Left kidney (tissue), 8 donors: ENCODE measurements at places on chromosomes 11 and 22. TPM values are rescaled to one million over a fixed set of nuclear protein-coding genes. Genes with fewer than 3 reads are reported as not detected.

The UBE2L3 gene
- polyA plus RNA-seq, result 53.8 TPM

- no peak for DNase-seq
These were observed 719.8 kb upstream of the LRRC4C start for GRCh38 chr11:42179216-42179615.

The LMNTD2 gene
- 2.5 TPM for polyA plus RNA-seq

The SPDYC gene
- not detected for polyA plus RNA-seq

GRCh38 chr11:62985041-62985750 is 429 bp upstream of the SLC22A6 start:
- no peak for DNase-seq

The TBX10 gene
- not detected for polyA plus RNA-seq

The PLAAT2 gene
- polyA plus RNA-seq, result 0.88 TPM

DNA sequence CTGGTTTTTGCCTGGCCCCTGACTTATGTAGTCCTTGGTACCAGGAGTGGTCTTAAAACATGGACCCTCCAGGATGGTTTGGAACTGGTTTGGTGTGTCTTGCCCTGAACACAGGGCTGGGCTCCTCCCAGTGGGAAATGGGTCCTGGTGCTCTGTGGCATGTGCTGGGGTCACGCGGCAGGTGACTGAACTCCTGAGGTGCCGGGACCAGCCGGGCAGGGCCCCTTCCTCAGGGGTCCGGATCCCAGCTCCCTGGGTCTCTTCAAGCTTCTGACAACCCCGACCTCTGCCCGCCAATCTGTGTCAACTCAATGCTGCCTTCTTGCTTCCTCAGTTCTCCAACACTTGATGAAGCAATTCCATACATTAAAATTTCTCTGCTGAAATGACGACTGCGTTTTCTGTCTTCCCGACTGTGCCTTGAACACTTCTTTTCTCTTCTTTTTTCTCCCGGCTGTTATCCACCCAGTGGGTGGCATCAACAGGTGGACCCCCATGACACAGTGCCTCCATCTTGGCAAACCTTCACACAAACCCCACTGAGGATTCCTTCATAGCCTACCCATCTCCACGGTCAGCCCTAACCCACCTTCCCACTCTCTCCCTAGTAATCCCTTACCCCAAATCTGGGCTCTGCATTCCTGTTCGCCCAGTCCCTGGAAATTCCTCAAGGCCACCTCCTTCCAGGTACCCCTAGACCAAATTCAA is 4.4 kb downstream of the IFT27 start:
- DNase-seq, result no peak

The CNTF gene
- 2.0 TPM for polyA plus RNA-seq

GRCh38 chr11:82909015-82909640 is 7.6 kb downstream of the DDIAS start:
- no peak for DNase-seq

- no peak for DNase-seq
These were observed 6.5 kb downstream of the ZFTA start for GRCh38 chr11:63761931-63762653.

DNA sequence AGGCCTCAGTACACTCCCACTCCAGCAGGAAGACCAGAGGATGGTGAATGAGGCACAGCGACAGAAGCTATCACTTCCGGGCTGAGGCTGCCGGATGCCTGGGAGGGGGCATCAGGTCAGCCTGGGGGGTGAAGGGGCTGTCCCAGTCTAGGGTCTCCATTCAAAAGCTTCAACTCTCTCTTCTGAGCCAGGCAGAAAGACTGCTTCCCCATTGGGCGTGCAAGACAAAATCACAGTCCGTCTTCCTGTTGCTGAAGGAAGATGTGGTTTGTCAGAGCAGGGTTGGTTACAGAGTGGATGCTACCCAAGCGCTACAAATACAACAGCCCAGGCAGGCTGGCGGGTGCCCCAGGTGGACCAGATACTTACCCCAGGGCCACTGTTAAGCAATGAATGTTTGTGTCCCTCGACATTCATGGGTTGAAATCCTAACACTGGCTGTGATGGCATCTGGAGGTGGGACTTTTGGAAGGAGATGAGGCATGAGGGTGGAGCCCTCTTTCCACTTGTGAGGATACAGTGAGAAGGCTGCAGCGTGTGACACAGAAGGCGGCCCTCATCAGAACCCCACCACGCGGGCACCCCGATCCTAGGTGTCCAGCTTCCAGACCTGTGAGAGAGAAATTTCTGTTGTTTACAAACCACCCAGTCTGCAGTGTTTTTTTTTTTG is 12.0 kb downstream of the UPK3A start:
- no peak for DNase-seq

DNA sequence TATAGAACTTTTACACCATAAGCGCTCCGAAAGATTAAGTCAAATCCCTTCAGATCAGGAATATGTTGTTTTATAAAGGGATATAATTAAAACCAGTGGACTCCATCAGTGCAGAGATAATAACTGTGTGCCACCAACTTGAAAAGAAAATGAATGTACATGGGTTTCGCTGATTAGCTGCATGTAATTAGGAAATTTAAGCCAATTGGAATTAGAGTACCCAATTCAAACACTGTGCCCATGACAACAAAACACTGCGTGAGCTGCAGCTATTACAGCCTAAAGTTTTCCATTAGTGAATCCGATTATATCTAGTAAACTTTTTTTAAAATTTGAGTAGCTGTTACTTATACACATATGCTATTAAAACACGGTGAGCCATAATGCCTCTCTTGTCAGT is 392.3 kb upstream of the ARHGAP42 start:
- DNase-seq, result no peak

The CRYBB2 gene
- 0.42 TPM for polyA plus RNA-seq

GRCh38 chr11:112634995-112635737 is 326.1 kb upstream of the NCAM1 start:
- no peak for DNase-seq

DNA sequence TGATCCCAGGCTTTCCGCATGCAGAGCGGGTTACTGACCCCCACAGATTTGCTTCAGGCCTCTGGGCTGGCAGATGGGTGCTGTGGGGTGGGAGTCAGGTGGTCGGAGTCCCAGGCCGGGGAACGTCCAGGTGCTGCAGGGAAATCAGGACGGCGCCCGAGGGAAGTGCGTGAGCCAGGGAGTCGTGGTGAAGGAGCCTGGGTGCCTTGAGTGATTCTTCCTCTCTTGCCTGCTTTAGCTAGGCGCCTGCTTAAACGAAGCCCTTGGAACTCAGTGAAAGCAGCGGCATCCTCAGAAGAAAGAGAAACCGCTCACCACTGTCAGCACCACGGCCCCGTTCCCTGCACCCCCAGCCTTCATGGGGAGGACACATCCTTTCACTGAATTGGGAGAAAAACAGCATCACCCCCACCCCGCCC is 455.6 kb downstream of the BRD1 start:
- no peak for DNase-seq

DNA sequence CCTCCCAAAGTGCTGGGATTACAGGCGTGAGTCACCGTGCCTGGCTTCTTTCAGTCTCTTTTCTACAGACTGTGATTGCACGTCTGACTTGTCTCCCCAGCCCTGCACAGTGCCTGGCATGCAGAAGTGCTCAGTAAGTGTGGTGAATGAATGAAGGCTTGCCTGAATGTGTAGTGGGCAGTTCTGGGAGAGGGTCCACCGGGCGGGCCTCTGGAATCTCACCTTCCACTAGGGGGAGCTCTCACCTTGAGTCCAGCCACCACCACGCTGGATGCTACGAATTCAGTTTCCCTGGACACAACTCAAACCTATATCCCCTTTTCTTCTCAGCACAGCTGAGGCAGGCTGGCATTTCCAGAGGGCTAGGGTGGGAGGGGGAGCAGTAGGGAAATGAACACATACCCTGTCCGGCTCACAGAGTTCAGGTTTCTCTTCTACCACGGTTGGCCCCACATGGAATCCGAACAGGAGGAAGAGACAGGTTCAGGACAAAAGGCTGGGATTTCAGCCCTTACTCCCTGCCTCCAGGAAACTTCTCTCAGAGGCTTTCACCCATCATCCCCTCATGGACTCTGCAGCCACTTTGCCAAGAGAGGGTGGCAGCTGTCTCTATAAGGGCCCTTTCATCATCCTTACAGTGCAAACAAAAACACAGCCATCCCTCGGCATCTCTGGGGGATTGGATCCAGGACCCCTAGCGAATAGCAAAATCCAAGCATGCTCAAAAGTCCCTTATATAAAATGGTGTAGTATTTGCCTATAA is 86.8 kb downstream of the NECTIN1 start:
- DNase-seq, result no peak

- peak; percentile 61 for DNase-seq
These were observed 90.6 kb downstream of the RPS6KA4 start for GRCh38 chr11:64449381-64450167.
